ENCODE measurements at places on chromosomes 3 and 15.

- DNase-seq: no peak
Measured at GRCh38 chr3:67689806-67690205, 35.4 kb upstream of the SUCLG2 start.

DNA sequence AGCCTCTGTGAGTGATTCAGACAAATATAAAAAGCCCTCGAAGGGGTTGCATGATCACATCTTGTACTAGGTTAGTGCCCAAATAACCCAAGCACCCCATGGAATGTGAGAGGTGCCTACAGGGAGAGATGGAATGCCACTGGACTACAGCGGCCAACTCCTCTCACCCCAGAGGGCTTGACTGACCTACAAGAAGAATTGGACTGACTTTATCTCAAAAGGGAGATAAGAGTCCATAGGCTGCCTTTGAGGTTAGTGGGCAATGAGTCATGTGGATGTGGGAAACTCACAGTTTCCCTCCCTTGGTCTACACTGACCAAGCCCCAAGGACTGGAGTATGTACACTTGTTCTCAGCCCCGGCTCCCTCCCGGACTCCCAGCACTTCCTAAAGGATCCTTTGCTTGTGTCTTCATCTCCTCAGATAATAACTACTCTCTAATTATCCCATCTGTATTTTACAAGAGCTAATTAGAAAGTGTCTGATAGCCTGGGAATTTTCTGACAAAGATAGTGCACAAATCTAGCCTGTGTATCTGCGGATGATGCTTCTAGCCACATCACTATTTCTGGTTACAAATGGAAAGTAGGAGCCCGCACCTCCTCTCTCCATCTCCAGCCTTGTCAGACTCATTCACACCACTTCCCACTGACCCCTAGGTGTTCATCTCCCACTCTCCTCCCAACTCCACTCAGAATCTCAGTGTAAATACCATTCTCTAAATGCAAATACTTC, 547.8 kb upstream of the TBL1XR1 start:
- no peak for DNase-seq

- no peak for DNase-seq
Measured at GRCh38 chr3:45477041-45477725, 88.8 kb downstream of the LARS2 start.

- DNase-seq: no peak
Measured at GRCh38 chr3:102449341-102449740, 14.5 kb downstream of the ZPLD1 start.
